ENCODE measurements at places on chromosomes 13 and 19.

GRCh38 chr19:35124098-35125060 lies 8.8 kb downstream of the FXYD3 start:
- peak; percentile 98 for DNase-seq

- no peak for DNase-seq
Observed at GRCh38 chr13:42458193-42458592, 115.8 kb upstream of the TNFSF11 start.

DNA sequence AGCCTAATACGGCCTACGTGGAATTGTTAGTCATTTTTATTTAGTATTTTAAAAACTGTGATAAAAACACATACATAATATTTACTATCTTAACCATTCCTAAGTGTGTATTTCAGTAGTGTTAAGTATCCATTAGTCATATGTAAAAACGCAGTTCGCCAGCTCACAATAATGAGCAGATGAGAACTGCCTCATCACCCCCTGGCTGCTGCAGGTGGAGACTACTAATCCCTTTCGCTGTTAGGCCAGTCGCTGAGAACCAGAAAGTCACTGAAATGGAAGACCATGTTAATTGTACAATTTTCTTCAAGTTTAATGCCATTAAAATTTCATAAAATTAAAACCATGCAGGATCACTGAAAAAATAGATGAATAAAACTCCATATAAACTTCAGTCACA lies 1.6 kb downstream of the ESD start:
- no peak for DNase-seq

- no peak for DNase-seq
Observed at GRCh38 chr13:85366759-85367417, 432.3 kb downstream of the SLITRK6 start.

GRCh38 chr13:100240109-100240779 lies 151.4 kb downstream of the PCCA start:
- DNase-seq, result no peak

- no peak for DNase-seq
Observed at GRCh38 chr19:15640904-15641597, 354 bp downstream of the CYP4F3 start.

DNA sequence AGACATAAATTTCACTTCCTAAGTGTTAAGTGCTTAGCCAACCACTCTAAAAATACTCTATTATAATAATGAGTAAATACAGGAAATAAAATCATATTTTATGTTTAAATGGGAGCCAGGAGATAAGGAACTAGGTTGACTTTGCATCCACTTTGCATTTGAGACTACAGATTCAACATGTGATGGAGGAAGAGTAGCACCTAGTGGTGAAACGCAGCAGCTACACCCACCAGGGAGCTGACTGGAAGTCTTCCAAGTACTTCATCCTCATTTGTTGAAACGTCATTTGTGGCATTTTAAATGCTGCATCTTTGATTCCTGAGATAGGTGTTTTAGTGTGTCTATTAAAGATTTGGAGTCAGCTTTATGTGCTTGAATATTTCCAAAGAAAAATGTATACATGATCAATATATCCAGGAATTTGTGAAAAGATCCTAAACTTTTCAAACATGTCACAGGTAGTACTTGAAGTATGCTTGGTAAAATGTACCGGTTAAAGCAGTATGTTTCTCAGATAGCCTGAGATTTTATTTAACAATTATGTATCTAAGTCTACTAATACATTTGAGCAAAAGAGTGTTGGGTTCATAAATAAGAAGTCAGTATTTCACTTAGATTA lies 17.4 kb upstream of the KCTD12 start:
- no peak for DNase-seq

GRCh38 chr19:33861950-33862349 lies 65.3 kb downstream of the KCTD15 start:
- DNase-seq, result no peak

DNA sequence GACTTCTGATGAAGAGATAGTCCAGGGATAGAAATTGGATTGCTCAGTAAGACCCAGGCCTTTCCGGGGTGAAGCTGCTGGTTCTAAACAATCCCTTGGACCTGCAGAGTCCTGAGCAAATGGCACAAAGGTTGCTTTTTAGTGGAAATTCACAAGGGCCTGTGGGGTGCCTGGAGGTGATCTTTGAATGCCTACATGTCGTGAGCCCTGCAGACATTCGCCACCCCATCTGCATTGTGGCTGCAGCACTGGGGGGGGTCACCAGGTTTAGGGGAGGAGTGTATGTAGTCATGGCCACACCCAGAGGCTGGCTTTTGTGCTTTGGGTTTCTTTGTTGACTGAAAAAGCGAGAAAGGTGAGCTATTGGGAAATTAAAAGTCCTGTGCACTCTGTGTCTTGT lies 41.4 kb downstream of the SLC7A9 start:
- no peak for DNase-seq

DNA sequence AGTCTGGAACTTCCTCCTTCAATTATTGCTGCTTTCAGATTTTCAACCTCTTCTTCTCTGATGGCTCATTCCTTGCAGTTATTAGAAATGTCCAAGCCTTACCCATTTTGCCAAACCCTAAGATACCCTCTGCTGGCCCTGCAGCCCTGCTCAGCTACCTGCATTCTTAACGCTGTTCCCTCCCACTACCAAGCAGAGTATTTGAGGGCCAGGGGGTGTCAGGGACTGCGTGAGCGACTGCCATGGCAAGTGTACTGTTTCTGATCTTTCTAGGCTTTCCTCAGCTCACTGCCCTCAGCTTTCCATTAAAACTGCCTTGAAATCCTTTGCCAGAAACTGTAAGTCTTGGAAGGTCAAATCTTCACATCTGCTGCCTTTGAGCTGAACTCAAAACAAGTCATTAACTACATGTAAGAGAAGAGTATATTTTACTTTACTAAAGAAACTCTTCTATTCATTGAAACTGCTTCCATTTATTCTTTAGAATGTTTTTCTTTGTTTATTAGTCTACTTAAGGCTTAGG lies 41.0 kb downstream of the HS6ST3 start:
- no peak for DNase-seq

DNA sequence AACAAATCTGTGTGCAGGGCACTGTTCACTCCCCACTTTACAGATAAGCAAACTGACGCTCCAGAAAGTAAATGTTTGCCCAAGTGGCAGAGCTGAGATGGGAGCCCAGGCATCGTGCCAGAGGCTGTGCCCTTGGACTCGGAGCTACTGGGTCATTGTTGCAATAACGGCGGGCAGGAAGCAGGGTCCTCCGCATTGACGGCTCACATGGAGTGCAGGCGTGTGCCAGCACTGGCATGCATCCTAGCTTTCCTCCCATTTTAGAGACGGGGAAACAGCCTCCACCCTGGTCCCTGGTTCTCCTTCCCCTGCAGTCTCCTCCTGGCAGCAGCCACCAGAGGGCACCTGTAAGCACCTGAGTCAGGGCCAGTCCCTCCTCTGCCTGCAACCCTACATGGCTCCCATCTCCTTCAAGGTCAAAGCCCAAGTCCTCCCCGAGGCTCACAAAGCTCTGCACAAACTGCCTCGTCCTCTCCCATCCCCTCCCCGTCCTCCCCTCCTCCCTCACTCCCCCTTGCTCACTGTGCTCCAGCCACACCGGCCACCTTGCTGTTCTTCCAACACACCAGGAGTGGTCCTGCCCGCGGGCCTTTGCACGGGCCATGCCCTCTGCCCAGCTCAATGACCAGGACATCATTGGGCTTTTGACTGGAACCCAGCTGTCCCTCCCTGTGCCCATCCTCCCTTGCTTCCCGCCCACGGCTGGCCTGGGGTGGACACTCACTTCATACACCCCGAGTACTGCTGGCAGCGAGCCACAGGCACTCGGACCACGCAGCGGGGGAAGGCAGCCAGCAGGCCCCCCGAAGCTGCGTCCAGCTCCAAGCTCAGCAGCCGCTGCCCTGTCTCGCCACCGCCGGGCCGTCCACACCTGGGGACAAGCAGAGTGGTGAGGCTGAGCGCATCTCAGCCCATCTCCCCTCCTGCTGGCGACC lies 7.7 kb upstream of the LRG1 start:
- no peak for DNase-seq

- DNase-seq, result no peak
Observed at GRCh38 chr19:6364353-6364752, 3.0 kb downstream of the CLPP start.

- DNase-seq, result no peak
Observed at GRCh38 chr13:59178344-59178743, 985.4 kb downstream of the DIAPH3 start.

- DNase-seq, result no peak
Observed at GRCh38 chr13:37608750-37609339, 10.3 kb upstream of the POSTN start.

GRCh38 chr13:94303644-94304174 lies 175.8 kb downstream of the DCT start:
- no peak for DNase-seq

DNA sequence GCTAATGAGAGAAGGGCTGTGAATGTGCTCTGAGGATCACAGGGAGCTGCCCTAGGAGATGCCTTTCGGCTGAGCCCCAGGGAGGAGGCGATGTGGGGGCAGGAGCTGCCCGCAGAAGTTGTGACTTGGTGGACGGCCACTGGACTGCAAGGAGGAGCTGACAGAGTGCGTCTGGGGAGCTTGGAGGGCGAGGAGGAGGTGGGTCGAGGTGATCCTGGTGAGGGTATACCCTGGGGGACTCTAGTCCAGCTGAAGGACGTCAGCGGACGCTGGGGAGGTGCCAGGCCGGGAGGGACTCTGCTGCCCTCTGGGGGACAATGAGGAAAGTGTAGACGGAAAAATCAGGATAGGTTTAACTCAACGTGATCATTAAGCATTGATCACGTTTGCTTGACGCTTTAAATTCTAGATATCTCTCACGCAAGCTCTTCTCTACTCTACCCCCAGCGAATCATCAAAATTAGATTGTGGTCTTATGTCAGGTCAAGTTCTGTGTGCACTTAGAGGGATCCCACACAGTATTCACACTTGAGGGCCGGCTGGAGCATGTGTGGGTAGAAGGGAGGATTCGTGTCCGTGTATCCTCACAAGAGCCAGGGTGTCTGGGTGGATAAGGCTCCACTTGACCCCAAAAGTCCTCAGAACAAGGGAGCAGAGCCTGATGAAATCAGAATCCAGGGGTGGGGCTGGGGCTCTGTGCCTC lies 3.3 kb upstream of the CEACAM7 start:
- no peak for DNase-seq
